Right ventricle myocardium inferior (tissue), 1 donor: ENCODE measurements at places on chromosomes 1 and 21. TPM values are rescaled to one million over a fixed set of nuclear protein-coding genes. Genes with fewer than 3 reads are reported as not detected.

The ENTREP3 gene
- total RNA-seq, result 14.5 TPM

DNA sequence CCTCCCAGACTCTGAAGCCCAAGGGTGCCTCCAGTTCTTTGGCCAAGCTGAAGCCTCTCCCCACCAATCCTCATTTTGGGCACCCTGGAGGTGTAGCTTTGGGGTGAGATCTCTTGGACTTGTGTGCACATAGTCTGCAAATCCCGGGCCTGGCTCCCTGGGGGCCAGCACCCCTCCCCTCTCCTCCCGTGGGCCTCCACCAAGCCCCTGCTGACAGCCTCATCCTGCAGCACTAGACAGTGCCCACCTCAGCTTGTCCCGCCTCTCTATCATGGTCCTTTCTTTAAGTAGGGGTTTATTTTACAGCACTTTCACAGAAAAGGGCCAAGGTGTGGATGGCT is 3.2 kb downstream of the GJC2 start:
- DNase-seq, result no peak

GRCh38 chr1:7449750-7450149 is 321.3 kb upstream of the VAMP3 start:
- no peak for DNase-seq

- no peak for DNase-seq
Measured at GRCh38 chr1:22159891-22160290, 17.0 kb upstream of the WNT4 start.
